NCI-H526 treated with DMSO at 0.1 percent for 48 hours (cell line): ENCODE measurements at places on chromosomes 4 and X.

DNA sequence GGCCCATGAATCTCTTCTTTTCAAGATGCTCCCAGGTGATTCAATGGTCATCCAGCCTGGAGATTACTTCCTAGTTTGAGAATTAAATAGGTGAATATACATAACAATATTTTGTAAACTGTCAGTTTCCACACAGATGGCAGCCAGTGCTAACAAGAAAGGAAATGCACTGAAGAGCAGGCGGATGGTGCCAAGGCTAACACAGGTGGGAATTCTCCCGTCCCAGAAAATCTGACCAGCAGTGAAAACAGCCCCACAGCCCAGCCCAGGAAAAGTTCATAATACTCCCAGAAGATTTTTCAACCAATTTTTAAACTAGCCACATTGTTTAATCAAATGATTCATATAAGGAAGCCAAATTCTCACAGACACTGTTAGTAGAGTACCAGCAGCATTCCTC lies 387.2 kb upstream of the GATB start:
- no peak for DNase-seq

- DNase-seq: no peak
Observed at GRCh38 chr4:166930464-166930863, 303.8 kb downstream of the SPOCK3 start.

DNA sequence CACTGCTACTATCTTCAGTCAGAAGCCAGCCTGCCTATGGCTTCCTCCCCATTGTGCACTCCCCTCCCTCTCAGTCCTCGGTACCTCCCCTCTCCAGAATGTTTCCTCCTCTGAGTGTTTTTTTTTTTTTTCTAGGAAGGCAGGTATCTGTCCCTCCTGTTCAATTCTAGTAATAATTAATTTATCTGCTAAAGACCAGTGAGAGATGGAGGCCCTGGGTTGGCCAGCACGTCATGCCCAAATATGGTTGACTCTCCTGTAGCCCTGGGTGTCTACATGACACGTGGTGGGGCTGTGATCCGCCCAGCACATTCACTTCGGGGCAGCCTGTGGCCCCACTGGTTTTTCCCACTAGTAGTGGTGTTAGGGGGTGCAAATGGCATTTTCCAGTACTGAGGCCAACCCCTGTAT lies 1.8 kb downstream of the FLNA start:
- DNase-seq: no peak

DNA sequence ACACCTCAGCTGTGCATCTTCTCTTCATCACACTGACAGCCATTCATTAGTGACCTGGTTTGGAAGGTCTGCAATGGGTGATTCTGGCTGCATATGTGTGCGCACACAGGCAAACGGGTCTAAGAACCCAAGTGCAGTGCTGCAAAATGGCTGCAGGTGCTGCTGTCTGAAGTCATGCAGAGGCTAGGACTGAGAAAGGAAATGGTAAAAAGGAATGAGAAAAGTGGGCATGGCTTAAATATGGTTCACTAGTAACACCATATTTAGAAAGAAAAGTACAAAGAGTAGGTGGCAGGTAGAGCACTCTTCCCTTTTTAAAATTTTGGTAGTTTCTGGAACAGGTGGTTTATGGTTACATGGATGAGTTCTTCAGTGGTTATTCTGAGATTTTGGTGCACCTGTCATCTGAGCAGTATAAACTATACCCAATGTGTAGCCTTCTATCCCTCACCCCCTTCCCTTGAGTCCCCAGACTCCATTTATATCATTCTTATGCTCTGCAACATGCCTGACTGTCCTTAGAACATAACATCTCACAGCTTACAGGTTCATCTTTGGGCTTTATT lies 78.4 kb downstream of the CCNG2 start:
- no peak for DNase-seq

DNA sequence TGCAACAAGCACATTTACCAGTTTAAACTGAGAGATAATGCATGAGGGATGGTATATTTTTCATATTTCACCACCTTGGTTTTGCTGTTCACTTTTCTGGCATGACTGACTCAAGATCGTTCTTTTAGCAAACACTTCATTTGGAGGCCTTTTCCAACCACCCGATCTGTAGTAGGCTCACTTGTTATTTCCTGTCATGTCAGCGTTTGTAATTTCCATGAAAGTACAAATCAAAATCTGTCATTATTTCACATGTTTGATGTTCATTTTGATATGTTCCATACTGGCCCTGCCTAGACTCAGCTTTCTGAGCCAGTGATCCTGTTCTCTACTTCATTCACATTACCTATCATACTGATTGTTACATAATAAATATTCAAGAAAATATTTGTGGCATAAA lies 1888.3 kb upstream of the PCDH7 start:
- no peak for DNase-seq

GRCh38 chr4:122803788-122804208 lies 22.8 kb upstream of the FGF2 start:
- DNase-seq: no peak

GRCh38 chr4:19534159-19534558 lies 717.5 kb upstream of the SLIT2 start:
- no peak for DNase-seq

- no peak for DNase-seq
Observed at GRCh38 chr4:176957353-176958118, 164.8 kb upstream of the VEGFC start.

DNA sequence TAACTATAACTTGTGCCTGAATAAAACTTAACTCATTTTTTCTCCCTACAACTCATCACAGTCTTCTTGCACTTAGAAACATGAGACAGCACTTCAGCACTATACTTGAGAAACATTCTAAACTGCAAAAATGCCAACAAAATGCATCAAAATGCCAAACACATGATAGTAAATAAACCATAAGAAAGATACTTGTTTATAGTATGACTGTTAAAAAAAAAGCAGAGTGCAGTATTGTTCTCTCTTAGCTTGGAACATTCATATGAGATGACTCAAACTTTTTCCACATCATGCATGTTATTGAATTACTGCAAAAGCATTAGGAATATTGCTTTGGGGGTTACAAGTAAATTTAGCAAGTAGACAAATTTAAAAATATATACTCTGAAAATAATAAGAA lies 135.7 kb upstream of the ANXA10 start:
- no peak for DNase-seq

- DNase-seq: no peak
Observed at GRCh38 chrX:104253567-104254441, 929 bp downstream of the ESX1 start.

- DNase-seq: no peak
Observed at GRCh38 chr4:113996599-113997177, 17.2 kb upstream of the ARSJ start.

DNA sequence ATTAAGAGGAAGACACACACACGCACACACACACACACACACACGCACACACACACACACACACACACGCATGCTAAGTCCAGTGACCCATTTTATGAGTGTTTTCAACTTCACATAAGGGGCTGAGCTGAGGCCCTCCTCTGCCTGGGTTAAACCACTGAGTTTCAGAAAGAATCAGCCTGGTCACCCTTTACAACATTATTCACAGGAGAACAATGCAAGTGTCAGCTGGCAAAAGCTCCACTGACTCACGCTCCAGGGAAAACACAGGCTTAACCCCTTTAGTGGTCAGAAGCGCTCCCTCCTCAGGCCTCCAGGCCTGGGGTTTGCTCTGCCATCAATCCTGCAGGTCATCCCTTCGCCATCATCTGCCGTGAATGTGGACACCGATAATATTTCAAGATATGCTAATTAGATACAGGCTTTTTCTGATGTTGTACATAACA lies 46.9 kb downstream of the ACOX3 start:
- DNase-seq: no peak

GRCh38 chrX:123408821-123409737 lies 225.0 kb downstream of the GRIA3 start:
- no peak for DNase-seq

- no peak for DNase-seq
Observed at GRCh38 chr4:182799515-182800215, 117.5 kb downstream of the DCTD start.

DNA sequence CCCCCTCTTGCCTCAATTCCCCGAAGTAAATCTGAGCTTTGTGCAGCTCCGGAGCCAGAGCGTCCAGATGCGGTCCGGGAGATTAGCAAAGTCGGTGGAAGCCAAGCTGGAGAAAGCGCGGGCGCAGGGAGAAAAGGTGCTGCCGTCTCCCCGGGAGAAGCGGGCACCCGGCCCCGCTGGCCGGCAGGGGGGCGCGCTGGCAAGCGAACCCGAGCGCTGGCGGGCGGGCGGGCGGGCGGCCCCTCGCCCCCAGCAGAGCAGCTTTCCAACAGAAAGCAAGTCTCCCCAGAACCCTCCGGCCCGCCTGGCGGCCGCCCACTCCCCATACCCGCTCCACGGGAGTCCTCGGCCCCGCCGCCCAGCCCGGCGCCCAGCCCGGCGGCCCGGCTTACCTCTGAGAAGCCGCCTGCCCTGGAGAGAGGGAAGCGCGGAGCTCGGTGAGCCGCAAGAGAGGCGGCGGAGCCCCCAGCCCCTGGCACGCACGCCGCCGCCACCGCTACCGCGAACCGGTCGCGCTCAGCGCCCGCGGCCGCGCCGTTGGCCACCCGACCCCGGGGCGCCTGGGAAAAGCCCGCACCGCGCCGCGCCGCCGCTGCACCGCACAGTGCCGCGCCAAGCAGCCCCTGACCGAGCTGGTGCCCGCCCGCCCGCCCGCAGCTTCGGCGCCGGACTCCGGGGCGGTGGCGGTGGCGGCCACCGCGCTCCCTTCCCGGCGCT lies 529 bp upstream of the CITED1 start:
- no peak for DNase-seq

GRCh38 chrX:146934256-146934655 lies 119.7 kb upstream of the CXorf51A start:
- DNase-seq: no peak

GRCh38 chrX:42739258-42739657 lies 38.7 kb downstream of the PPP1R2C start:
- no peak for DNase-seq

- DNase-seq: no peak
Observed at GRCh38 chr4:107760281-107760947, 40.4 kb upstream of the PAPSS1 start.

GRCh38 chrX:40285876-40286275 lies 188.1 kb upstream of the BCOR start:
- no peak for DNase-seq

GRCh38 chr4:30454504-30454903 lies 265.7 kb upstream of the PCDH7 start:
- no peak for DNase-seq

DNA sequence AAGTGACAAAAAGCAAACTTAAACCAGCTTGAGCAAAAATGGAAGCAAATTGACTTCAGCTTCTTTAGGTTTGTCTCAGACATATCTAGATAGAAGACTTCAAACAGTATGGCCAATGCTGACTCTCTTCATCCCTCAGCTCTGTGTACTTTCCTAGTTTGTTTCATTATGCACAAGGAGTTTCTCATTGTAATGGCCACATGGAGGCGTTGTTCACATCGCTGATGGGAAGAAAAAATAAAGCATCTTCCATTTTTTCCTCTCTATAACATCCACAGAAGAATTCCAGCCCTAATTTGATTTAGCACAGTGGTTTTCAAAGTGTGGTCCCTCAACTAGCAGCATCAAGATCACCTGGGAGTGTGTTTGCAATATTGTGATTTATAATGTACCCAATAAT lies 397.5 kb upstream of the PRKX start:
- DNase-seq: no peak

DNA sequence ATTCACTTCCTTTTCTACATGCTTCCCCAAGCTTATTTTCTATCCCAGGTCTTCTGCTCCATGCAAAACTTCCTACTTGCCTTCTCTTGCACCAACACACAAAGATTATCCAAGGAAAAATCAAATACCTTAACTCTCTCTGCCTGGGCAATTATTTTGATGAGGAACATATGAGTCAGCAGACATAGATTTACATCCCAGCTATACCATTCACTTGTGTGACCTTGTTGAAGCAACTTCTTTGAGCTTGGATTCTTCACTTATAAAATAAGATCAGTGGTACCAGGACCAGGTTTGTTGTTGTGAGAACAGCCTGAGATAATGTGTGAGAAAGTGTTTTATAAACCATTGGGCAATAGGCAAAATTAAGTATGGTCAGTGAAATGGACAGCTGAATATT lies 39.1 kb upstream of the TMEM192 start:
- DNase-seq: no peak

DNA sequence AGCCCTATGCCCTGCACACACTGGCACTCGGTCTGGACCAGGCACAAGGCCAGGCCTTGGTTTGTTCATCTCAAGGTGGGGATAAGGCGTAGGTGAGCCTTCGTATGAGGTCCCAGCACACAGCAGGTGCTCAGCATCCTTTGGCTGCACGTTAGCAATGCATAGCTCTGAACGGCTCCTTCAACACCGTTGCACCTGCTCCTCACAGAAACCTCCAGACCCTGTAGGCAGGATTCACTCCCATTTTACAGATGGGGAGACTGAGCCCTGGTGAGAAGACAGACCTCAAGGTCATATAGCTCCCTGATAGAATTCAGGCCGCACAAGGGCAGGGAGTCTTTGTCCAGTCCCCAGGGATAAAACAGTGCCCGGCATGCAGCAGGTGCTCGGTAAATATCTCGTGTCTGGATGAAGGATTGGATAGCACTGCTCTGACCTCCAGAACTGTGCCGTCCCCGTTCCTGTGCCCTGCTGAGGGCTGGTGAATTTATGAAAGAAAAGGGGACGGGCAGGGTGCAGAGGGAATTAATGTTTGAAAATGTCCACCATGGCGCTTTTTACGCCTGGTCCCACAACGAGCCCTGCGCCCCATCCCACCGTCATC lies 2.4 kb downstream of the PPP2R2C start:
- DNase-seq: no peak

DNA sequence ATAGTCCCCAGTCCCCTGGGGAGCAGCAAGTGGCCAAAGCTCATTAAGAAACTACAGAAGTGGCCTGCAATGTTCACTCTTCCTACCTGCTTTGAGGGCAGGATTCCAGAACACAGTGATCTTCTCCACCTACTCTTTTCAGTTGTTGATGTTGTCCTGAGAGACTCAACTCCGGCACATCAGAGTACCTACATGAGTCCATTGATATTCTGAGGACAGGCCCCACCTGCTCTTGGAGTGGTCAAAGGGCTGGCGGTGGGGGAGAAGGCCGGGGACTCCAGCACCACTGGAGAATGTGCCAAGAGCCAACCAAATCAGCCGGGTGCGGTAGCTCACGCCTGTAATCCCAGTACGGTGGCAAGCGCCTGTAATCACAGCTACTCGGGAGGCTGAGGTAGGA lies 29.8 kb upstream of the DDX3X start:
- DNase-seq: no peak
